ENCODE measurements at places on chromosomes 3 and 15.
A peak's percentile ranks its signal among the peaks of the same experiment; 100 is the strongest.

DNA sequence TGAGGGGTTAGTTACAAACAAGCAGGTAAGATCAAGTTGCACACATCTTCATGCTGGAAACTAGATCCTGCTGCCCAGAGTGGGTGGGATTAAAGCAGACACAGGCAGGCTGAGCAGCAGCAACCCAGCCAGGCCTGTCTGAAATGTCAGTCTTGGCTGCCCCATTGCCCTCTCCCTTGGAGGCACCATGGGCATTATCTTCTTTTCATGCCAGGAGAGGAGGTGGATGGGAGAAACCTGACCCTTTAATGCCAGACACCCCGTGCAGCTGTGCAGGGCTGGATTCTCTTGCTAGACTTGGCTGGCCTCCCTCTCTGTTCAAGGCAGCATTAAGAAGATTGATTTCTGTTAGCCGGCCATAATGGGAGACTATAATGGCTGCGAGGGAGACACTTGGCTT is 23.0 kb upstream of the EPHB1 start:
- no peak for DNase-seq

GRCh38 chr3:58536501-58537411 is at the start of gene ACOX2:
Gene ACOX2, minus strand, starts transcription at chr3:58537190. Its CDS starts 2,084 bp downstream, at chr3:58535106.
- DNase-seq = peak; percentile 59

DNA sequence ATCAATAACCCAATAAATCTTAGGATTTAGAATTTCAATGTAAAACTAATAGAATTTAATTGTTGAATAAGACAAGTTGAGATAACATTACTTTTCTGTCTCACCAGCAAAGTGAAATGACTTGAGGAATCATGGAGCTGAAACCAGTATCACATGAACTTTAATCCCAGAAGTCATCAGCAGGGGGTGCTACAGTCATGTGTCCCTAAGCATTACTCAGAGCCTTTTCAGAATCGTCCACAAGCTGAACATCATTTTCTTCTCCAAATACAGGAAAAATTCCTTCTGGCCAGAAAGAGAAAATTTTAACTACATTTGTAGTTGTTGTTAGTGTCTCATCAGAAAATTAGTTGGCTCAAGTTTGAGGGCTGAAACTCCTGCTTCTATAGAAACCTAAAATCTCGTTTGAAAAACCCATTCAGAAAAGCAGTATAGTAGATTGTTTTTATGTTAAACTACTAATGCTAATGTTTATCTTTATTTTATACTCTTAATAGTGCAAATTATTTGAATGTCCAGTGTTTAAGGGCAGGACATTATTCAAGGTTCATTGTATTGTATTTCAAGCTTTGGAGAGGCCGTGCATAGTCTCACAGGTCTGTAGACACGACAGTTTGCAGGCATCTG is 384.1 kb downstream of the PLOD2 start:
- peak; percentile 64 for DNase-seq

- no peak for DNase-seq
Measured at GRCh38 chr15:100781961-100782530, 97.6 kb upstream of the ALDH1A3 start.

GRCh38 chr15:45794712-45795439 is 160.0 kb downstream of the SQOR start:
- DNase-seq = no peak

DNA sequence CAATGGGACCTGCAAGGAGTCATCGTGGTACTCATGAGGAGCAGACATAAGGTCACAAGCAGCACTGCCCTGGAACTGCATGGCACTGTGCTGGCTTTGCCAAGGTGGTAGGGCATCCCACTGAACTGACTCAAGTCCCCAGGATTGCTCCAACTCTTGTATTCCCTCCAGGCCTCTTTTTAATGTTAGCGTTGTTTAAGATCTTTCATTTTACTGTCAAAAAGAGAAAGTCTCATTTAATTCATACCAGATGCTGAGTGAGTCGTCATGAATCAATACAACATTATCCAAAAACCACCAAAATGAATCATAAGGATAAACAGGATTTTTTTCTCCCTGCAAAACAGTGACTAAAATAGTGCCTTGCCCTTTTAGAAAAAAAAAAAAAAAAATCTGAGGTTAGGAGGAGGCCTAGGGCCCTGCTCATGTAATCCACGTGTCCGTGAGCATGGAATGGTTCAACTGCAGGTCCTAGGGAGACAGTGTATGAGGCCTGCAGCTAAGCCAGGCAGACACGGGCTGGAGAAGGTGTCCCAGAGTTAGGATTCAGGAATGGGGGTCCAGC is 36.7 kb upstream of the BLM start:
- DNase-seq = peak; percentile 97

GRCh38 chr15:47773143-47773542 is 55.8 kb downstream of the SEMA6D start:
- DNase-seq = no peak

DNA sequence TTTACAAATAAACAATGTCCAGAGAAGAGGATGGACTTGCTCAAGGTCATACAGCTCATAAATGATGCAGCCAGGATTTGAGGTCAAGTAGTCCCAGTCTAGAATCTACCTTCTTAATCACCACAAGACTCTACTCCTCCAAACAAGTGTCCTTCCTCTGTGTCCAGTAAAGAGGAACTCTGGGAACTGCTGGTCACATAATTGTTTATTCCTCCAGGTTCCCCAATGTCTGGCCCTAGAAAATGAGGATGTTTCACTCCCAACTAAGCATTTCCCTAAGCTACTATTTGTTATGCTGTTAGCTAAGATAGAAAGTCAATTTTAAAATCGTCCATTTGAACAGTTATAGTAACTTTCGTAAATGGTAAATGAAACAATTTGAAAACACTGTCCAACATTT is 192.4 kb downstream of the FHIT start:
- no peak for DNase-seq

GRCh38 chr3:123618076-123618708 is 33.3 kb upstream of the HACD2 start:
- DNase-seq = no peak

GRCh38 chr15:47888385-47889100 is 171.2 kb downstream of the SEMA6D start:
- DNase-seq = peak; percentile 83

GRCh38 chr3:141286856-141287255 is 55.2 kb downstream of the PXYLP1 start:
- DNase-seq = no peak

GRCh38 chr3:157088601-157089454 is 71.1 kb downstream of the CCNL1 start:
- peak; percentile 92 for DNase-seq

DNA sequence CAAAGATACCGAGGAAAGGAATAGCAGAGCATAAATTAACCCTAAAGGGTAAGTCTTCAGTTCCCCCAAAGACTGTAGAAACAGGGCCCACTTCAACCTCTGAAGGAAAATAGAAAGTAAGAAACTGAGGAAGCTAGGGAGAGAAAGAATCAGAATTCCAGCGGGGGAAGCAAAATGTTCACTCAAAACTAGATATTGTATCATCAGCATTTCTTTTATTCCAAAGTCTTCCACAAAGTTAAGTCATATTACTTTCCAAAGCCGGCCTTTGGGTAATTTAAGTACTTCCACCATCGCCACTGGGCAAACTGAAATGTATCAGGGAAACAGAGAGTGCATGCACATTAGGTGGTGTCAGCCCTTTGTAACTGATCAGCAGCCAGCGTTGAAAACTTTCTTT is 88.3 kb downstream of the RSL24D1 start:
- DNase-seq = no peak

GRCh38 chr3:58175437-58176184 is 35.2 kb downstream of the DNASE1L3 start:
- peak; percentile 37 for DNase-seq

DNA sequence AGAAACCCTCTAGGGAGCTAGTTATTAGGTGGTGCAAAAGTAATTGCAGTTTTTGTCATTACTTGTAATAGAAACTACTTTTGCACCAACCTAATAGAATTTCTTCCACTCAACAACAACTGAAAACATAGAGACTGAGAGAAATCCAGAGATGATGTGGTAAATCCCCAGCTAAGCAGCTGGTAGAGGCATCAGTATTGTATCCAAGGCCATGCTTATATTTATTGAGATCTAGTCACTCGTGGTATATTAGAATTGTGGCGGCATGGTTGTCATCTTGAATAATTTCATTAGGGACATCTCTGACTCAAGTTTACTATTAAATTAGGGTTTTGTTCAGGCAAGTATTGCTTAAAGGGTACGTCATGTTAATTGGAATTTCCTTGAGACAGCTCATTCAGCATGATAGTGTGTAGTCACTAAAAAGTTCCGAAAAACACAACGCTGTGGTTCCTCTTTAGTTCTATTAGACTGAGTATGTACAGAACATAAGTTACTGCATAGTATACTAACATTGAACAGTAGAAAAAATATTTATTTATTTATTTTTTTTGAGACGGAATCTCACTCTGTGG is 35.3 kb downstream of the PAK2 start:
- DNase-seq = peak; percentile 37

GRCh38 chr3:28250999-28251398 is 9.6 kb downstream of the CMC1 start:
- DNase-seq = peak; percentile 8

- no peak for DNase-seq
Measured at GRCh38 chr15:101578443-101578894, 73.7 kb downstream of the TM2D3 start.

GRCh38 chr3:2098398-2099027 is at the start of gene CNTN4:
Gene CNTN4, plus strand, starts transcription at chr3:2098866.
- peak; percentile 53 for DNase-seq

DNA sequence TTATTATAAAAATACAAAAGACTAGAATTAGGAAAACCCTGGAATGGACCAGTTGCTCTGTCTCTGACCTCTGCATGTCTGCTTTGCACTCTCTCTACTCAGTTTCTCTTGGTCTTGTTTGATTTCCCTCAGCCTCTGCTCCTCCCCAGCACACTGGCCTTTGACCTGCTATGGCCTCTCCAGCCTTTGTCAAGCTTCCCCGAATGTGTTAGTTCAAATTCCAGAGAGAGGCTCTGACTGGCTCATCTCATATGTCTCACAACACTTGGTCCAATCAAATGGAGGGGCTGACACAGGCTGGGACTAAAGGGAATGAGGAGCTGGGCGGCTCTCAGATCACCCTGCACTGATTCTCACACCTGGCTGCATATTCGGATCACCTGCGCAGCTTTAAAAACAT is 52.4 kb upstream of the CMTM8 start:
- DNase-seq = no peak

GRCh38 chr3:111412656-111413055 is 129.3 kb upstream of the CD96 start:
- no peak for DNase-seq

- DNase-seq = no peak
Measured at GRCh38 chr3:99845999-99846398, 28.3 kb downstream of the CMSS1 start.

DNA sequence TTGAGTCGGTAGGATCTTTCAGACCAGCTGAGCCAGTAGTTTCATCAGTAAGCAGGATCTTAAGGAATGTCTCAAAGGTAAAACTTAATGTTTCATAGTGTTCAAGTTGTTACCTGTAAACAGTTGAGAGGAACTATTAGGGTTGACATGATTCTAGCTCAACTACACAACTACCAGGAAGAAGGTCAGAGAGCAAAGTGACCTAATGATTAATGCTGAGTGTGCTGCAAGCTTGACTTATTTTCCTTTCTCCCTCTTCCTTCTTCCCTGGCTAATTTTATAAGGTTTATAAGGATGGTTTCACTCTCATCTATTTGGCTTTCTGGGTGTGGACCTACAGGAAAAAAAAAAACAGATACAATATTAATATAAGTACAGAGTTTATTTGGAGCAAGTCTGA is 30.2 kb upstream of the LHFPL4 start:
- DNase-seq = no peak

- DNase-seq = peak; percentile 86
Measured at GRCh38 chr15:36844534-36844998, 255.8 kb downstream of the MEIS2 start.

DNA sequence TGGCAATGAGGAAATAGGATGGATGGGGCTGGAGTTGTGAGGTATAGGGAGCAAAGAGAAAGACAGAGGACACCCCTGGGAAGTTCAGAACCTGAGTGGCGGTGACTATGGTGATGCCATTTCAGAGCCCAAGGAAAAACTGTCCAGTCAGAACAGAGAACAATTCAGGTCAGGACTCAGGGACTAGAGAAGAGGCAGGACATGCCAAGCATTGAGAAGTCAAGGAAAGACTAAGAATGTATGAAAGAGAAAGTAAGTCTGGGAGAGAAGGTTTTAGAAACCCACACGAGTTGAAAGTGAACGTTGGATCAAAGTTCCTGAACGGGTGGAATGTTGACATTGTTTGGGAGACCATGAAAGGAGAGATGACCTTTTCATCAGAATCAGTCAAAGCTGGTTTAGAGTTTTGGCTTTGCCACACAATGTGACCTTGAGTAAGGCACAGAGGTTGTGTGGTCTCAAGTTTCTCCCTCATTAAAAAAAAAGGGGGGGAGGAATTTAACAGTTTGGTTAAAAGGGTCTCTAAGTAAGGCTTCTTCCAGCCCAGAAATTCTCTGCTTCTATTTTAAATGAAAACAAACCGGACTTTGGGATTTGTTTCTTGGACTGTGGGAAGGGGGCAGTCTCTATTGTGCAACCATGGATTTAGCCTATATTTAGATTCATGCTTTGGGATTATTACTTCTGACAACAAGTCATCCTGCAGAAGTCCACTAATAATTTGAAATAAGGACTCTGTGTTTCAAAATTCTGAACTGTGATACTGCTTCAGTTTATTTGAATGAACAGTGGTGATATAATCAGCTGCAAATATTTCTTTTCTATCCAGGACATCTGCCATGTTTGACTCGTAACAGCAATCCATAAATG is 315.9 kb upstream of the TBL1XR1 start:
- no peak for DNase-seq

DNA sequence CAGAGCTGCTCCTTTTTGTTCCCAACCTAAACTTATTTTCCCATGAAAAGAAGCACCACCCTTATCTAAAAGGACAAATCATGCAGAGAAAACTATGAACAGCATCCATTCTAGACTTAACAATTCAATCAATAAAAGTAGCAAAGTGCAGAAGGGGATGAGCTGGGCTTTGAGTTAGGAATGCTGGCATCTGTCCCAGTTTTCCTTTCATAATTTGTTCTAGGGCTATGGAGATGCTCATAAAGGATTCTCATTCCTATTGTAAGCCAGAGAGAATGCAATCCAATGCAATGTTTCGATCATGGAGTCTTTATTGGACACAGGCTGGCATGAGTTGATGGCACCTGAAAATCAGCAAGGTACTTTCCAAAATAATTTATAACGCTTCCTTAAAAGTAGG is 330.6 kb downstream of the VPS13C start:
- DNase-seq = no peak

- DNase-seq = no peak
Measured at GRCh38 chr3:50651445-50651844, 23.3 kb upstream of the DOCK3 start.

GRCh38 chr3:124492824-124493223 is 237.4 kb upstream of the UMPS start:
- DNase-seq = peak; percentile 47

- peak; percentile 95 for DNase-seq
Measured at GRCh38 chr15:47756872-47757271, 39.6 kb downstream of the SEMA6D start.
